Transverse colon (tissue), 4 donors: ENCODE measurements at places on chromosomes 7 and 10. TPM values are rescaled to one million over a fixed set of nuclear protein-coding genes. Genes with fewer than 3 reads are reported as not detected.
A peak's percentile ranks its signal among the peaks of the same experiment; 100 is the strongest.

The FAM25G gene
- total RNA-seq, result not detected

The TEX47 gene
- not detected for total RNA-seq

The LRCH4 gene
- 508 TPM for total RNA-seq

The SPDYE2B gene
- not detected for total RNA-seq

The SAMD9L gene
- total RNA-seq, result 28.8 TPM

The ZNF467 gene
- total RNA-seq, result 5.6 TPM

The UTF1 gene
- total RNA-seq, result not detected

- H3K36me3 ChIP-seq, result no peaks in the 10 kb centered on the region
- no peak overlapping the region for H3K4me3 ChIP-seq
- H3K27me3 ChIP-seq, result no peaks in the 10 kb centered on the region
Measured at GRCh38 chr7:34991938-34992840, 45.1 kb downstream of the DPY19L1 start.

DNA sequence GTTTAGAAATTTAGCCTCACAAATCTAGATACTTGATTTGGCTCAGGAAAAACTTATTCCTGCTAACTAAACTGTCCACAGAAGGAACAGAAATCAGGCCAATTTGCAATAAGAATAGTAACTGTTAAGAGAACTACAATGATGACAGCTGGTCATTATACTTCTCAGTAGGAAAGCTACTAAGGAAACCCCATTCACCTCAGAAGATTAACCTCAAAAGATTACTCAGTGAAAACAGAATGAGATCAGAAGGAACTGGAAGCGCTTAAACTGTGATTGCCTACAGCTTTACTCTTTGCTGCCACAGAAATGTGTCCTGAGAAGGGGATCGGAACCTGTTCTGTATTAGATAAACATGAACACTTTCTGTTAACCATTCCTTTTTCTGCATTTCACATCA, 24.3 kb upstream of the DNAJB12 start:
- H3K4me1 ChIP-seq, result no peaks in the 10 kb centered on the region
- no peak overlapping the region for H3K4me3 ChIP-seq
- no peaks in the 10 kb centered on the region for H3K36me3 ChIP-seq

DNA sequence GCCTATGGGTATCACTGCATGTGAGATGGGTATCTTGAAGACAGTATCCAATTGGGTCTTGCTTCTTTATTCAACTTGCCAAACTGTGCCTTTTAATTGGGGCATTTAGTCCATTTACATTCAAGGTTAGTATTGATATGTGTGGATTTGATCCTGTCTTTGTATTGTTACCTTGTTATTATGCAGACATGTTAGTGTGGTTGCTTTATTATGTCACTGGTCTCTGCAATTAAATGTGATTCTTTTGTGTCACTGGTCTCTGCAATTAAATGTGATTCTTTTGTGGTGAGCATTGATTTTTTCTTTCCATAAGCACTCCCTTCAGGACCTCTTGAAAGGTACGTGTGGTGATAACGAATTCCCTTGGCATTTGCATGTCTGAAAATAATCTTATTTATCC, 357.8 kb upstream of the STEAP1 start:
- DNase-seq, result no peak
- no peaks in the 10 kb centered on the region for H3K36me3 ChIP-seq
- no peaks in the 10 kb centered on the region for H3K27me3 ChIP-seq
- no peaks in the 10 kb centered on the region for H3K4me1 ChIP-seq
- H3K27ac ChIP-seq, result no peak overlapping the region

DNA sequence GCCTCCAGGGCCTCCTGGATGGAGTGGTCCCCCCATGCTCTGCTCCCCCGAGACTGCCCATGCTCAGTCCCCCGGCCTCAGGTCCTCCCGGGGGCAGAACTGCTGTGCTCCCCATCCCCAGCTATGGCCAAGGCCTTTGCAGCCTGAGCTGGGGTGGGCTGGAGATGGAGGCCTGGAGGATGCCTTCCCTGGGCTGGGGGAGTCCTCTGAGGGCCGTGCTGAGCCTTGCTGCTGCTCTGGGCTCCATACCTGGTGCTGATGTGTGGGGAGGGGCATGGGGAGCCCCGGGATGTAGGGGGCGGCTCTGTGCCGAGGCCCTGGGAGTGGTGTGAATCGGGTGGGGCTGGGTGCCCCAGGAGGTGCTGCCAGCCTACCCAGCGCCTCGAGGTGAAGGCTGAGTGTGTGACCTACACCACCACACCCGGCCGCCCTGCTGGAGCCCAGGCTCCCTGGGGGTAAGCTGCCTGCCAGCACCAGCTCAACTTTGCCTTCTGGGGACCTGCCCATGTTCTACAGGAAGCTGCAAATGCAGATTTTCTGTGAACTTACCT, 109.5 kb downstream of the UNCX start:
- no peak overlapping the region for H3K4me3 ChIP-seq
- H3K27ac ChIP-seq, result no peak overlapping the region
- H3K36me3 ChIP-seq, result no peaks in the 10 kb centered on the region
- DNase-seq, result no peak
- peaks cover 39% of the 10 kb centered on the region for H3K27me3 ChIP-seq

DNA sequence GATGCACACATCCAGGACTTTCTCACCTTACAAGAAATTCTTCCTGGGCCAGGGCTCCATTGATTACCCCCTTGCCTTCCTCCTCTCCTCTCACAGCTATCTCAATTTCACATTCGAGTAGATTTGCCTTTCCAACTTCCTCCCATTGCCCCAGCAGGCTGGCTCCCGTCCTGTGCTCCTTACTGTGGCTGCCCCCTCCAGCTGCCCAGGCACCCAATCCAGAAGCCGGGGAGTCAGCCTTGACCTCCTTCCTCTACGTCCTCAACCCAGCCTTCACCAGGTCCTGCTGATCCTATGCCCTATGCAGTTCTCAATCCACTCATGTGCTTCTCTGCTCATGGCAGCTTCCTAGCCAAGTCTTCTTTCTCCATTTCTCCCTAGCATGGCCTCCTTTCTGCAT, 85.7 kb upstream of the GPR26 start:
- H3K4me1 ChIP-seq, result peaks cover 2% of the 10 kb centered on the region
- no peaks in the 10 kb centered on the region for H3K36me3 ChIP-seq
- DNase-seq, result no peak
- H3K27me3 ChIP-seq, result peaks cover 8% of the 10 kb centered on the region
- no peak overlapping the region for H3K4me3 ChIP-seq
- no peak overlapping the region for H3K27ac ChIP-seq

GRCh38 chr10:106183041-106183440, 981.5 kb downstream of the SORCS1 start:
- no peaks in the 10 kb centered on the region for H3K27me3 ChIP-seq
- no peak for DNase-seq
- H3K4me1 ChIP-seq, result no peaks in the 10 kb centered on the region
- H3K27ac ChIP-seq, result no peak overlapping the region
- no peaks in the 10 kb centered on the region for H3K36me3 ChIP-seq

- H3K27ac ChIP-seq, result no peak overlapping the region
- no peak overlapping the region for H3K4me3 ChIP-seq
- DNase-seq, result no peak
- no peaks in the 10 kb centered on the region for H3K4me1 ChIP-seq
- H3K27me3 ChIP-seq, result no peaks in the 10 kb centered on the region
Measured at GRCh38 chr7:116403265-116403664, 96.3 kb upstream of the CAV2 start.

- H3K4me1 ChIP-seq, result peaks cover 28% of the 10 kb centered on the region
- DNase-seq, result no peak
- no peaks in the 10 kb centered on the region for H3K36me3 ChIP-seq
- H3K27me3 ChIP-seq, result peaks cover 23% of the 10 kb centered on the region
- no peak overlapping the region for H3K27ac ChIP-seq
Measured at GRCh38 chr7:5567790-5568189, 144.2 kb upstream of the TNRC18 start.

- H3K4me1 ChIP-seq, result peaks cover 27% of the 10 kb centered on the region
- no peak for DNase-seq
Measured at GRCh38 chr10:17237149-17237527, 9.1 kb downstream of the VIM start.

DNA sequence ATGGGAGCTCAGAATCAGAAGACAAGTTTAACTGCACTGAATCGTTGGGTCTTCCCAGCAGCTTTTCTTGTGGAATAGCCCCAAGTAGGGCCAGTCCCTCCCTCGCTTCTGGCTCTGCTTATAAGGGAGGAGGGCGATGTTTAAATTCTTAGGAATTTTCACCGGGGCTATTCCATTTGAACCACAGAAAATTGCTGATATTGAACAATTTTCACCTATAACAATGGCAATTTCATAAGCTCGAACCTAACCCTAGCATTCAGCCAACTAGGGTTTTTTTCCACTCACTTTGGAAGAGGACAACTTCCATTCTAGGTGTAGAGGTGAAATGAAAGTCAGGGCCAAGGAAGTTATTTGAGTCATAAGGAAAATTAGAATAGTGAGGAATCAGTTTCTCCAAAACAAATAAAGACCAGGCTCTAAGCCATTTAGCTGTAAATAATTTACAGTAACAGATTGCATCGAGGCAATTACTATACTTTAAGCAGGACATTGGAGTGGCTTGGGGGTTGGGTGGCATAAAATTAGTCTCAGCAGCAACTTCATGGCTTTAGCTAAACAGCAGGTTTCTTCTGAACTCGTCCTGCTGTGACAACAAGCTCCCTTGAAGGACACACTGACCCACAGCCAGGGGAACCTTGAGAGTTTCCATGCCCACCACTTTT, 1.5 kb upstream of the ATP6V0A4 start:
- no peaks in the 10 kb centered on the region for H3K4me1 ChIP-seq
- H3K27me3 ChIP-seq, result no peaks in the 10 kb centered on the region
- H3K36me3 ChIP-seq, result no peaks in the 10 kb centered on the region
- no peak overlapping the region for H3K27ac ChIP-seq

- H3K4me3 ChIP-seq, result no peak overlapping the region
- H3K27me3 ChIP-seq, result no peaks in the 10 kb centered on the region
- H3K36me3 ChIP-seq, result peaks cover 58% of the 10 kb centered on the region
- H3K4me1 ChIP-seq, result peaks cover 20% of the 10 kb centered on the region
Measured at GRCh38 chr7:88202799-88203198, 17.0 kb downstream of the SRI start.

GRCh38 chr10:31421322-31421721, 102.3 kb downstream of the ZEB1 start:
- peaks cover 19% of the 10 kb centered on the region for H3K4me1 ChIP-seq
- no peak overlapping the region for H3K4me3 ChIP-seq
- H3K27me3 ChIP-seq, result no peaks in the 10 kb centered on the region
- H3K27ac ChIP-seq, result no peak overlapping the region

DNA sequence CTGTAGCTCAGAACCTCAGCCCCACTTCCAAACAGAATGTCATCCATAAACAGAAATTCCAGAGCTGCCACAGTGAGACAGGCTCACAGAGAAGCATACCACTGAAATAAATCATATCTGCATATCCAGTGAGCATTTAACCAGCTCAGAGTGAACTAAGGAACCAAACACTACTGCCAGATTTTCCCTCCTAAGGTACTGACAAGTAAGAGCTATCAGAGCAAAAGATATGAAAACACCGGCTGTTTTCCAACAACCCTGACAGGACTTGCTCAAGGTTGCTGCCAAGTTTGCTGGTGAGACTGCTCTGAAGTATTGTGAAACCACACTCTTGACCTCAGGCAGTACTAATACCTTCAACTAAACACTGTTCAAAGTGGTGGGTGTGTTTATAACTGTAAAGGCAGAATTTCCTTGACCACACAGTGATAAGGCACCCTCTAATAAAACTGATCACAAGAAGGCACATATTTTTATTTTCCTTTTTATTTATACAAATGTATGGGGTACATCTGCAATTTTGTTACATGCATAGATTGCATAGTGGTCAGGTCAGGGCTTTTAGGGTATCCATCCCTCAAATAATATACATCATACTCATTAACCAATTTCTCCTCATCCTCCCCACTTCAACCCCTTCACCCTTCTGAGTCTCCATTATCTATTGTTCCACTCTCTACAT, 18.3 kb downstream of the SGMS1 start:
- H3K27me3 ChIP-seq, result no peaks in the 10 kb centered on the region
- peak; percentile 45 for DNase-seq
- no peak overlapping the region for H3K4me3 ChIP-seq
- H3K4me1 ChIP-seq, result peaks cover 30% of the 10 kb centered on the region
- H3K36me3 ChIP-seq, result no peaks in the 10 kb centered on the region

GRCh38 chr10:31582365-31583052, 263.5 kb downstream of the ZEB1 start:
- no peak overlapping the region for H3K4me3 ChIP-seq
- H3K36me3 ChIP-seq, result no peaks in the 10 kb centered on the region
- no peaks in the 10 kb centered on the region for H3K27me3 ChIP-seq
- DNase-seq, result no peak
- peak overlapping the region; percentile 13 for H3K27ac ChIP-seq
- peaks cover 13% of the 10 kb centered on the region for H3K4me1 ChIP-seq

DNA sequence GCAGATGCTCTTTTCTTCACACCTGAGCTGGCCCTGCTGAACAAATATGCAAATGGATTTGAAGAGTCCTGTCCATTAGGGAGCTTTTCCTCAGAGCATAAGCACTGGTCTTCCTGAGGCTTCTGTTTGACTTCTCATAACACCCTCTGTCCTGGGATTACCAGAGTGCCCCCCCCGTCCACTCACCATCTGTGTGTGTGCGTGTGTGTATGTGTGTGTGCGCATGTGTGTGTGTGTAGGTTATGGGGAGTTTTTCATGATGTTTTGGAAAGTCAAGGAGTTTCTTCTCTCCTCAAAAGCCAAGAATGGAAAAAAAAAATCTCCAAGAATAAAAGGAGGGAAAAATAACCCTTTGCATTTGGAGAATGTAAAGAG, 57.7 kb upstream of the COMTD1 start:
- H3K4me1 ChIP-seq, result peaks cover 4% of the 10 kb centered on the region
- no peak overlapping the region for H3K4me3 ChIP-seq
- H3K36me3 ChIP-seq, result no peaks in the 10 kb centered on the region
- H3K27ac ChIP-seq, result peak overlapping the region; percentile 86
- H3K27me3 ChIP-seq, result no peaks in the 10 kb centered on the region
- DNase-seq, result no peak

DNA sequence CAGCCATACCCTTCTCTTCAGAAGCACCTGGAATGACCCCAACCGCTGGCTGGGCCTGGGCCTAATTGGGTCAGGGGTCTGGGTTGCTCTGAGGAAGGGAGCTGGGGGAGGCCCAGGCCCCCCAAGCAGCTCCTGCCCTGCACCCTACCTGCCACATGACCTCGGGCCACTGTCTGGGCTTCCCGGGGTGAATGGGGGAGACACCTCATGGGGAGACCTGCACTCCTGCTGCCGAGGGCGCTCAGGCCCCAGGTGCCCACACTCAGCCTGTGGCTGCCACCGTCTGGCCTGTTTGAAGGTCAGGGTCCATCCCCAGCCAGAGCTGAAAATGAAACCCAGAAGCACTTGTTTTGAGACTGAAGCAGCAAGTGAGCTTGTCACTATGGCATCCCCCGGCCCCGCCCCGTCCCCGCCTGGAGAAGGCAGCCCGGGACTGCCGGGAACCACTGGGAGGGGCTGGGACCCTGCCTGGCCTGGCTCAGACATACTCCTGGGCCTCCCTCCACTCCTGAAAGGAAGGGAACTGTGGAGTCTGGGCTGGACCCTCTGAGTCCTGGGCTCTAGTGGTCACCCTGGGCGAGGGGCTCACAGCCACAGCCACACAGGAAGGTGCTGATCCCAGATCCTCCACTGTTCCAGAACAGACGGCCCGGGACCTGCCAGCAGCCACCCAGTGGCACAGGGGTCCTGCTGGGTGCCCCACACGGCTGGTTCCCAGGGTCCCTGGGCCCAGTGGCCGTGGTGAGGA, 7.4 kb upstream of the MICALL2 start:
- H3K27ac ChIP-seq, result peak overlapping the region; percentile 71
- no peak overlapping the region for H3K4me3 ChIP-seq
- H3K27me3 ChIP-seq, result no peaks in the 10 kb centered on the region
- peaks cover 33% of the 10 kb centered on the region for H3K4me1 ChIP-seq
- peak; percentile 90 for DNase-seq

- DNase-seq, result no peak
- H3K4me3 ChIP-seq, result no peak overlapping the region
- no peaks in the 10 kb centered on the region for H3K36me3 ChIP-seq
- H3K27ac ChIP-seq, result no peak overlapping the region
- no peaks in the 10 kb centered on the region for H3K27me3 ChIP-seq
Measured at GRCh38 chr7:107826451-107826850, 23.4 kb upstream of the SLC26A3 start.
